ENCODE measurements at places on chromosomes 7 and 10.

- DNase-seq: no peak
Observed at GRCh38 chr7:95472581-95473161, 13.1 kb upstream of the ASB4 start.

- no peak for DNase-seq
Observed at GRCh38 chr10:817371-817770, 114.1 kb downstream of the LARP4B start.

DNA sequence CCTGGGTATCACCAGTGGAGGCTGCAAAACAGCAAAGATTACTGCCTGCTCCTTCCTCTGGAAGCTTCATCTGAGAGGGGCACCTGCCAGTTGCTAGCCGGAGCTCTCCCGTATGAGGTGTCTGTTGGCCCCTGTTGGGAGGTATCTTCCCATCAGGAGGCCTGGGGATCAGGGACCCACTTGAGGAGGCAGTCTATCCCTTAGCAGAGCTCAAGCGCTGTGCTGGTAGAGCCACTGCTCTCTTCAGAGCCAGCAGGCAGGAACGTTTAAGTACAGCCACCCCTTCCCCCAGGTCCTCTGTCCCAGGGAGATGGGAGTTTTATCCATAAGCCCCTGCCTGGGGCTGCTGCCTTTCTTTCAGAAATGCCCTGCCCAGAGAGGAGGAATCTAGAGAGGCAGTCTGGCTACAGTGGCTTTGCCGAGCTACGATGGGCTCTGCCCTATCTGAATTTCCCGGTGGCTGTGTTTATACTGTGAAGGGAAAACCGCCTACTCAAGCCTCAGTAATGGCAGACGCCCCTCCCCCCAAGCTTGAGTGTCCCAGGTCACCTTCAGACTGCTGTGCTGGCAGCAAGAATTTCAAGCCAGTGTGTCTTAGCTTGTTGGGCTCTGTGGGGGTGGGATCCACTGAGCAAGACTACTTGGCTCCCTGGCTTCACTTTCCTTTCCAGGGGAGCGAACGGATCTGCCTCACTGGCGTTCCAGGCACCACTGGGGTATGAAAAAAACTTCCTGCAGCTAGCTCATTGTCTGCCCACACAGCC is 19.6 kb downstream of the SEMA3E start:
- no peak for DNase-seq

DNA sequence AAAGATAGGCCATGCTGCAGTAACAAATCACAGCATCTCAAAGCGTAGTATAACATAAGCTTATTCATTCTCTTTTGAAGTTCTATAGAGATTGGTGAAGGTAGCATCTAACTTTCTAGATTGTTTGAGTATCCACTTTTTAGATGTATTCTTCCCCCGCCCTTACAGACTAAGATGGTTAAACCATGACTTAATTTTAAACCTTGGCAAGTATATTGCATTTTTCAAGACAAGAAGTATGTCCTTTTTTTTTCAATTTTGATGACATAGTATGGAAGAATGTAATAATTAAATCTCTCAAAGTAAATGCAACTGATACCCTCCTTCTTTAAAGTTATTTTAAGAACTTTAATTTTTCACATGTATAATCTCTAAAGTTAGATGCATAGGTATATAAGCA is 190.0 kb downstream of the KCND2 start:
- DNase-seq: no peak

- DNase-seq: no peak
Observed at GRCh38 chr7:42292991-42293521, 56.0 kb upstream of the GLI3 start.

GRCh38 chr7:2295936-2296620 is 18.2 kb downstream of the SNX8 start:
- DNase-seq: no peak

- DNase-seq: no peak
Observed at GRCh38 chr10:22672319-22673090, 41.9 kb downstream of the PIP4K2A start.

- no peak for DNase-seq
Observed at GRCh38 chr10:76542307-76542930, 1095.2 kb downstream of the KCNMA1 start.

DNA sequence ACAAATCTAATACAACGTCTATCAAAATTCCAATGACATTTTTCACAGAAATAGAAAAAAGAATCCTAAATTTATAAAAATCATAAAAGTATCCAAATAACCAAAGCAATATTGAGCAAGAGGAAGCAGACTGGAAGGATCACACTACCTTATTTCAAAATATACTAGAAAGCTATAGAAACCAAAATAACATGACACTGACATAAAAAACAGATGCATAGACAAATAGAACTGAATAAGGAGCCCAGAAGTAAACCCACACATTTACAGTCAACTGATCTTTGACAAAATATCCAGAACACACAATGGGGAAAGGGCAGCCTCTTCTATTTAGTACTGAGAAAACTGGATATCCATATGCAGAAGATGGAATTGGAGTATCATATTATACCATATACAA is 217.5 kb downstream of the MACC1 start:
- no peak for DNase-seq

- no peak for DNase-seq
Observed at GRCh38 chr10:44195112-44196007, 189.5 kb downstream of the CXCL12 start.

- DNase-seq: no peak
Observed at GRCh38 chr7:142188846-142189245, 69.0 kb downstream of the PRSS58 start.

DNA sequence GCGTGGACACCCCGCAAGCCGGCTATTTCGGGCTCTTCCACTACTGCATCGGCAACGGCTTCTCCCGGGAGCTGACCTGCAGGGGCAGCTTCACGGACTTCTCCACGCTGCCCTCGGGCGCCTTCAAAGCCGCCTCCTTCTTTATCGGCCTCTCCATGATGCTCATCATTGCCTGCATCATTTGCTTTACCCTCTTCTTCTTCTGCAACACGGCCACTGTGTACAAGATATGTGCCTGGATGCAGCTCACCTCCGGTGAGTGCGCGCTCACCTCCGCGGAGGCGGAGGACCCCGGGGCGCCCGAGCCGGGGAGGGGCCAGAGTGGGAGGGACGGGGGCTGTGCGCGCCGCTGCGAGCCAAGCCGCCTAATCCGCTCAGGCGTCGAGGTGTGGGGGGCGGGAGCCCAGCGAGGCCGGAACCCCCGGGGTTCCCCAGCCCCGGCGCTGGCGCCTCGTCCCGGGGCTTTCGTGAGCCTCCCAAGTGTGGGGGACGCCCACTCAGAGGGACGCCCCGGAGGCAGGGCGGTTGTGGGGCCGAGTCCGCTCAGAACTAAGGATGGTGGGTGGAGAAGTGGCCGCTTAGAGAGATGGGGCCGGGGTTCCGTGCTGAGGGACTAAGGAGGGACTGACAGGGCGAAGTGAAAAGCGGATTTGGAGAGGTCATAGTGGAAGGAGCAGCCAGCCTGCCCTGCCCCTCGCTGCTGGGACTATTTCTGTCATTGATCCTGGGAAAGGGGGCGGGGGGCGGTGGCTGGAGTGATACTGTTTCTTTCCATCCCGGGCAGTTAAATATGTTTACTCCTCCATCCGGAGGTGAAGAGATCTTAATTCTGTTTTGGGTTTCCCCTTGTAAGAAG is 795 bp downstream of the LHFPL3 start:
- DNase-seq: no peak

DNA sequence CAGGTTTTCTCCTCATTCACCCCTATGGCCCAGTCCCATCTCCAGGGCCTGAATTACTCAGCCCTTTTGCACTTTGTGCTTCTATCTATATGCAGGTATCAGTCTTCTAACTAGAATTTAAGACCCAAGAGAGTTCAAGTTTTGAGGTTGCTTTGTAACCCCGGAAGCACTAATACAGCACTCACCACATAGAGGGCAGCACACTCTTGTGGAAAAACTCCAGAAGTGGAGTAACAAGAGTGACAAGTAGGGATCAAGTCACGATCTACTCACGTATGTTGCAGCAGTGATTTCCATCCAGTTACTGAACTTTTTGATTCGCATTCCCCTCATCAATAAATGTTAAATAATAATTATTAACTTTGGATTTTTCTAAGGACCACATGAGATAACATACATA is 151.0 kb downstream of the CHCHD3 start:
- DNase-seq: no peak

Data from T-helper 1 cell (primary cell).